ENCODE measurements at places on chromosomes 2 and 18. TPM values are rescaled to one million over a fixed set of nuclear protein-coding genes. Genes with fewer than 3 reads are reported as not detected.

PTPRN gene
- 0.11 TPM for total RNA-seq

ASXL3 gene
- total RNA-seq = not detected

IL1A gene
- total RNA-seq = 2.2 TPM

- DNase-seq = no peak
- H3K27ac ChIP-seq = no peak overlapping the region
- no peaks in the 10 kb centered on the region for H3K36me3 ChIP-seq
- H3K4me1 ChIP-seq = no peaks in the 10 kb centered on the region
- H3K27me3 ChIP-seq = no peaks in the 10 kb centered on the region
- H3K4me3 ChIP-seq = no peak overlapping the region
These were observed 56.9 kb upstream of the ZNF397 start for GRCh38 chr18:35183886-35184285.

- H3K36me3 ChIP-seq = no peaks in the 10 kb centered on the region
- H3K4me3 ChIP-seq = no peak overlapping the region
- H3K27ac ChIP-seq = no peak overlapping the region
- H3K27me3 ChIP-seq = no peaks in the 10 kb centered on the region
- DNase-seq = no peak
- no peaks in the 10 kb centered on the region for H3K4me1 ChIP-seq
These were observed 89.1 kb downstream of the FIGN start for GRCh38 chr2:163646687-163647086.

GRCh38 chr18:47558110-47558750 lies 306.8 kb upstream of the SKOR2 start:
- H3K36me3 ChIP-seq = no peaks in the 10 kb centered on the region
- DNase-seq = no peak
- no peak overlapping the region for H3K4me3 ChIP-seq
- H3K27ac ChIP-seq = no peak overlapping the region
- no peaks in the 10 kb centered on the region for H3K4me1 ChIP-seq

DNA sequence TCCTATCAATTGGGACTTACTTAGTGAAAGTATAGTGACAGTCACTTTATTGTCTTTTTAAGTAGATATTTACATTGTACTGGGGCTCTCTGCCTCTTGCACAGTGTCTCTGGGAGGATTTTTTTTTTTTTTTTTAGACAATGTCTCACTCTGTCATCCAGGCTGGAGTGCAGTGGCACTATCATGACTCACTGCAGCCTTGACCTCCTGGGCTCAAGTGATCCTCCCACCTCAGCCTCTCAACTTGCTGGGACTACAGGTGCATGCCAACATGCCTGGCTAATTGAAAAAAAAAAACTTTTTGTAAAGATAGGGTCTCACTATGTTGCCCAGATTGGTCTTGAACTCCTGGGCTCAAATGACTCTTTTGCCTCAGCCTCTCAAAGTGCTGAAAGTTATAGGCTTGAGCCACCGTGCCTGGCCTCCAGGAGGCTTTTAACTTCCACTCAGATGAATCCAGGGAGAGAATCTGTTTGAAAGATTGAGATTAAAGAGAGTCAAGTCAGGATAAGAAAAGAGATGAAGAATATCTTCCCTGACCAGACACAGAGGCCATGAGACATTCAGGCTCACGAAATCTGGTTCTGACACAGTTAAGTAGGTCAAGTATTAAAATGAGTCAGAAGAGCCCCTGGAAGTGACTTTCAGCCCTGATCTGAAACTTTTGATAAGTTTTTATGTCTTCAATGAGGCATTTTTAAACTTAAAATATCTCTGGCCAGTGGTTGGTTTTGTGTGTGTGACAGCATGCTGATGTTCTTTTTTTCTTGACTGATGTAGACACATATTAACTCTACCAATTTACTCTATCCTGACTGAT lies 18.3 kb downstream of the ARHGEF33 start:
- H3K27me3 ChIP-seq = no peaks in the 10 kb centered on the region
- H3K4me3 ChIP-seq = no peak overlapping the region
- no peaks in the 10 kb centered on the region for H3K4me1 ChIP-seq
- H3K36me3 ChIP-seq = no peaks in the 10 kb centered on the region
- DNase-seq = no peak

DNA sequence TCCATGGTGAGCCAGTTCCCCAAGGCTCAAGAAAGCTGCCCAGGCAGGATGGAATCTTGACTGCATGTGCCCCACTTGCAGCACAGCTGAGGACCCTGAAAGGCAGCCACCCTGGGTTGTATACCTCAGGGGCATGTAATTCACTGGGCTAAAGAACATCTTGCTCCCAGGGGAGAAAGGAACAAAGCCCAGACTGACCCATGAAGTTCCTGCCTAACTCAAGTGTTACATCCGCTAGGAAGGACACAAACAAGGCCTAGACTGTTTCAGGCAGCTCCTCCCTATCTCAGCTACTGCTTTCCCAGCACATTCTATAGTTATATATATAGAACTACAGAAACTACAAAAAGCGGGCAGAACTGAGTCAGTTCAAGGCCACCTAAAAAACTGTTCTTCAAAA lies 69.0 kb downstream of the RBM43 start:
- no peaks in the 10 kb centered on the region for H3K4me1 ChIP-seq
- no peaks in the 10 kb centered on the region for H3K27me3 ChIP-seq
- no peak for DNase-seq
- no peaks in the 10 kb centered on the region for H3K36me3 ChIP-seq
- no peak overlapping the region for H3K4me3 ChIP-seq

Data from CD8-positive, alpha-beta memory T cell (primary cell).